Activated T-cell treated with anti-CD3 and anti-CD28 coated beads for 1 hour (primary cell): ENCODE measurements at places on chromosomes 5 and 9.

- DNase-seq: no peak
Measured at GRCh38 chr5:159913501-159913900, 2.8 kb upstream of the ADRA1B start.

DNA sequence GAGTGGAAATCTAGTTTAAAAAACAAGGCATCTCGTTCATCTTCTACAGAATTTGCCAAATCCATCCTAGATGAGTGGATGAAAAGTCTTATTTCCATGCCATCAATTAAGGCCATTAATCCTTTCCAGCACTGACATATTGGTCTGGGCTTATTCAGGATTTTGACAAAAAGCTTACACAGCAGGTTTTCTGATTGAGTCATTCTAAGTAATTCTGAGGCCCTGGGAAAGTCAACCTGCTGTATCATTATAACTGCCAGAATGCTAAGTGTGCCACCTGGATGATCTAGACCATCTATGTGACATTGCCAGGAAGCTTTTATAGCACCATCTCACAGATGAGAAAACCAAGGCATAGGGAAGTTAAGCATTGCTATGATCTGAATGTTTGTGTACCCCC, 132.1 kb upstream of the MAP3K1 start:
- DNase-seq: no peak

DNA sequence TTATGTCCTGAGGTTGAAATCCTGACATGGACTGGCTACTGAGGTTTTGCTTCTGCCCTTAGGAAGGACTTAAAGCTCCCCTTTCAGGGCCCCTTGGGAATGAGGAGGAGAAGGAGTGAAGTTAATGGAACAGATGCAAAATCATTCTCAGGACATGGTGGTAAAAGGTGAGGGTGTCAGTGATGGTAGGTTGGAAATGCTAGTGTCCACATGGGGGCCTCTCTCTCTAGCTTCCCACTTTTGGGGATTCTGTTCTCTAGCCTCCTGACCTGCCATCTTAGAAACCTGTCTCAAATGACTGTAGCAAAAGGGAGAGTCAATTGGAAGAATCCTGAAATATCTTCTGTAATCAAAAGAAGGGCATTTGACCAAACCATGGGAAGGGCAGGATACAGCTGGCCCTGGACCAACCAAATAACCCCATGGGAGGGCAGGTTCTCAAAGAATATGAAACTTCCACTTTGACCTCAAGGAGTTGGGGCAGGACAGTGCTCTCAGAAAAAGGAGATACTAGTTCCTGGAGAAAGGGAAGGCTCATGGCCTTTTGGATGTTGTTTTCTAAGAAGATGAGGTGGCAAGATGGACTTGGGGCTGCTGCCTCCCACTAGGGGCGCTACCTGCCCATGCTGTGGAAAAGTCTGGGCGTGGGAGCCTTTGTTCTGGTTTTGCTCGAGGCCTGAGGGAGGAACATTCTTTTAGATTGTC, 21.2 kb upstream of the MLANA start:
- no peak for DNase-seq

- no peak for DNase-seq
Measured at GRCh38 chr5:317086-317811, 4.3 kb upstream of the AHRR start.

GRCh38 chr5:124951661-124952060, 205.2 kb upstream of the ZNF608 start:
- DNase-seq: no peak
